Fibroblast of the aortic adventitia (primary cell): ENCODE measurements at places on chromosomes 3 and 15. TPM values are rescaled to one million over a fixed set of nuclear protein-coding genes. Genes with fewer than 3 reads are reported as not detected.
A peak's percentile ranks its signal among the peaks of the same experiment; 100 is the strongest.

Gene GOLGA6D
- total RNA-seq: not detected in 2 replicates

Gene HPS3
- total RNA-seq: 33.0 and 88.2 TPM in 2 replicates

Gene CEMIP
- total RNA-seq: 225 and 249 TPM in 2 replicates

Gene RETNLB
- total RNA-seq: not detected in 2 replicates

Gene AADACL2
- 0.90 TPM in 1 of 2 replicates, not detected in the other for total RNA-seq

Gene LRRN1
- total RNA-seq: 1.7 TPM in 1 of 2 replicates, not detected in the other

Gene CD80
- total RNA-seq: not detected in 2 replicates

Gene PLA2G4D
- not detected in 2 replicates for total RNA-seq

- no peak for DNase-seq
Measured at GRCh38 chr3:116512281-116512680, 67.0 kb upstream of the LSAMP start.

- peak; percentile 47 for DNase-seq
Measured at GRCh38 chr3:57164217-57164656, 916 bp downstream of the IL17RD start.

DNA sequence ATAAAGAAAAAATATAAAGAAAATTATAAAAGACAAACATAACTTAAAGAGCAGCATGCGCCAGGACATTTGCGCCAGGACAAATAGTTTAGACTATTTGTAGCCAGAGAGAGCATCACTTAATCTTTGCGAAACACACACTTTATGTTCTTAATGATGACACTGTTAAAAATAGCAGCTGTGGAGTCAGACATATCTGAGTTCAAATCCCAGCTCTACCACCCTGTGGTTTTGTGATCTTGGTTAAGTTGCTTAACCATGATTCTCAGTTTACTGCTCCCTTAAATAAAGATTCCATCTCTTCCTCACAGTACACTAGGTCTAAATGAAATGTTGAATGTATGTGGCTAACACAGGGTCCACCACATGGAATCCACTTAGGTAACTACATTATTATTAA lies 31.4 kb downstream of the KCNMB2 start:
- no peak for DNase-seq

- DNase-seq: no peak
Measured at GRCh38 chr3:2908693-2909351, 201.4 kb downstream of the IL5RA start.

DNA sequence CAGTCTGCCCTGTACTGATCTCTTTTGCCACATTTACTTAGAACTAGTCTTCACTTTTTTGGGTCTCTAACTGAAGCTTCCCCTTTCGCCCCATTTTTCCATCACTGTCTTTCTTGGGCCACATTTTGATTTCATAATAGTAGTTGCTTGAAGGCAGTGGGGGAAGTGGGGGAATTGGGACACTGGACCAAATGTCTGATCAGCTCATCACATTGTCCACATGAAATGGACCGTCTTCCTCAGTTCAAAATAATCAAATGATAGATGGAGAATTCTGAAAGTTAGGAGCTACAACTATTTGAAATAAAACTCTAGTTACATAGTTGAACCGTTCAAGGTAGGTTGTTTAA lies 747 bp downstream of the PDCD6IP start:
- DNase-seq: no peak

DNA sequence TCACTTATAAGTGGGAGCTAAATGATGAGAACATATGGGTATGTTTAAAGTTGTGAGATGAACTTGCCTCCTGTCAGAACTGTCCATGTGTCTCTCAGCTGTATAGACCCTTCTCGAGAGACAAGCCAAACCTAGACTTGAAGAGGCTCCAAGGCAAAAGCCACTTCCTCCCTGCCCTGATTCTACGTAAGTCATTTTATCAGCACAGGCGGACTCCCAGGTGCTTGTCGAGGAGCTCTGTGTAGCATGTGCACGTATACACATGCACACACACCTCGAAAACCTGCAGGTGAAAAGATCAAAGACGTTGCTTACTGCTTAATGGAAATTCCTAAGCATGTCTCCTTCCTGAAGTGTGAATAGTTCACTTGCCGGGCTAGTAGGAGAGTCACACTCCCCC lies 5.6 kb upstream of the CLEC3B start:
- no peak for DNase-seq

DNA sequence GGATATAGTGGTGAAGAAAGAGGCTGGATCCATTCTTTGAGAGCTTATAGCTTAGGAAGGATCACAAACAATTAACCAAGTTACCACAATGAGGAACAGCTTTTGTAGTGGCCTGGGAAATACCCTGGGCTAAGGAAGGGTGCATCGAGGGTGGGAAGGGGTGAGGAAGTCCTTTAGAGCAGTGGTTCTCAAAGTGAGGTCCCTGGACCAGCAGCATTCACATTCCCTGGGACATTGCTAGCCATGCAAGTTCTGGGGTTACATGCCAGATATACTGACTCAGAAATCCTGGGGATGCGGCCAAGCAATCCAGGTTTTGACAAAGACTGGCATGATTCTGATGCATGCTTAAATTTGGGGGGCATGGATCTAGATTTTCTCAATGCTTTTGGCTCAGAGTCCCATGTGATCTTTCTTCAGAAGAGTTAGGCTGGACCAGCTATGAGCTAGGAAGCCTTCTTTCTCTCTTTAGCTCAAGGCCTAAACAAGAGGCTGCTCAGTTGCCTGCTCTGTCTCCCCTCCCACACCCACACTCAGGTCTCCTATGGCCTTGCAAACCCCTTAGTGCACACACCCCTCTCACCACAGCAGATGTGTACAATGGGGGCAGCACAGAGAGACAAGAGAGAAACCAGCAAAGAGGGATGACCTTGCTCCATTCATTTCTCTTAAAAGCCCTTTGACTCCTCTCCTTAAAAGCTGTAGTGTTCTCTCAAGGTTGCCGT lies 1.8 kb upstream of the CCR1 start:
- DNase-seq: peak; percentile 11

DNA sequence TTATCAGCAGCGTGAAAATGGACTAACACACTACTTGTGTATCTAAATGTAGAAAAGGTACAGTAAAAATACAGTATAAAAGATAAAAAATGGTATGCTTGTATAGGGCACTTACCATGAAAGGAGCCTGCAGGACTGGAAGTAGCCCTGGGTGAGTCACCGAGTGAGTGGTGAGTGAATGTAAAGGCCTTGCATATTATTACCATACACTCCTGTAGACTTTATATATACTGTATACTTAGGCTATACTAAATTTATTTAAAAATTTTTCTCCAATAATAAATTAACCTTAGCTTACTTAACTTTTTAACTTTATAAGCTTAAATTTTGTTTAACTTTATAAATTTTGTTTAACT lies 67.2 kb upstream of the TSPAN3 start:
- no peak for DNase-seq

DNA sequence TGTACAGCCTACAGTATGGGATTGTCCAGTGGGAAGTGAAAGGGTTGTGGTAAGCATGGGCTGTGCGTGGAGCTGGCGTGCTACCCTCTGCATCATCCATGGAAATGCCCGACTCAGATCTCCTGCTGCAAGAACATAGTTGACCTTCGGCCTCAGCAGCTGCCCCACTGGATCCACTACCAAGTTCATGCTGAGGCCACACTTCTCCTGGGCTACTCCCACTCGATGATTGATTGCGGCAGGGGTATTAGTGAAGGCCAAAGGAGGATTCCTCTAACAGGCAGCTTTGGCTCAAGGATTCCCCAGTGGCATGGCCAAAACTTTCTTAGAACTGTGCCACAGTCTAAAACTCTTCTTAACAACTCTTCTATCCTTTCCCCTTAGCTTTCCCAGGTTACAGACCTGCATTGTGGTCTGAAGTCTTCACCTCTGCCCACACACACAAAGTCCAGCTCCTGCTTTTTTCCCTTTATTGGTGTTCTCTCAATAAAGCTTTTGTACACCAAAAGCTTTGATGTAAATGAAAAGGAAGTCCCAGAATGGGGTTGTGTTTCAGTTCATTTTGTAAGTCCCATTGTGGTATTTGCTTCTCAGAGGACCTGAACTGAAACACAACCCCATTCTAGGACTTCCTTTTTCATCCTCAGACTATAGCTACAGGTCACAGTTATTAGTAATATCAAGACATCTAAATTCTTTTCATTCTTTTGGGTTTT lies 4.9 kb upstream of the TBC1D5 start:
- DNase-seq: no peak

DNA sequence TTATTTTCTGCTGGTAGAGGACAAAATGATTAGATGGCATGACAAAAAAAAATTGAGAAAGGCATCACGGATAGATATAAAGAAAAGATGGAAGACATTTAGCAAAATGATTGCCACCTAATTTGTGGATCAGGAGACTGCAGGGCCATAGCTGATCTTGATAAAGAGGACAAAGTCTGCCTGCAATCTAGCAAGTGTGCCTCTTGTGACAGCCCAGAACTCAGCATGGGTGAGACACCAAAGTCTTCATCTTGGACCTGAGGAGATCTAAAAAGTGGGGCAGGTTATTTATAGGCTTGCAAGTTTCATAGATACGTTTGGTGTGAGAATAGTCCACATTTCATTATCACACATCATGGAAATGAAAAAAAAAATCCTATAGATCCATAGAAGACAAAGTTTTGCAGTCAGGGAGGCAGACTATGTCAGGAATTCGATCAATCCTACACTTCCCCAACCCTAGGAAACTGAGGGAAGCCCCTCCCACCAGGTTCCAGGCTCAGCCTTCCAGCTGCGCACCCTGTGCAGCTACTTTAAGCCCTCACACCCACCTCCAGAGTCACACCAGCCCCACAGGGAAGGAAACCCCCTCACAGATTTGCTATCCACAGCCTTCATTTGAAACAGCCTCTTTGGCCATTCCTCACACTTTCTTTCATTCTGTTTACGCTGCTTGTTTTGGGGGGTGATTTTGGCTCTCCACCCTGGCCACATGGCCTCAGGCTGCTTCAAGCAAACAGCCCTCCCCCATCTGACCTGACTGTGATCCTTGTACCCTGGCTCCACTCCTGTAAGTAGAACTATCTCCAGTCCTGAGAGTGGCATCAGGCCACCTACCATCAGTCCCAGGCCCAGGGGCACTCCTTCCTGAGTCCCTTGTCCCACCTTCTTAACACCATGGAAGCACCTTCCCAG lies 28.1 kb upstream of the KLHL6 start:
- DNase-seq: no peak

DNA sequence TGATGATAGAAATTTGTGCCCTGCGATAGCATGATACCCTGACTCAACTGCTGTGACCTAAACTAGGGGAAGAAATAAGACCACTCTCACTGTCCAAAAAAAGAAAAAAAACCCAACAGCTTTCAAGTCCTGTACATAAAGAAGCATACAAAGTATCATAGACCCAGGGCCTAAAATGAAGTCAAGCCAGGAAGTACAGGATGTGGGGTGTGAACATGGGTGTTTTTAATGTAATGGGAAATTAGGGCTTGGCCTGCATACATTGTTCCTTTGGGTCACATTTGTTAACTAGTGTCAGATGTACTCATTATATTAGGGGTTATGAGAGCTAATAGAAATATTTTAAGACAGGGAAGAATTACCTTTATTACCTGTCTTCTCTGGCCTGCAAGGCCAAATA lies 200.5 kb upstream of the BHLHE40 start:
- no peak for DNase-seq

GRCh38 chr3:69161587-69162307 lies 39.4 kb upstream of the LMOD3 start:
- peak; percentile 71 for DNase-seq

GRCh38 chr3:138068579-138069174 lies 46.7 kb downstream of the DZIP1L start:
- DNase-seq: peak; percentile 86

DNA sequence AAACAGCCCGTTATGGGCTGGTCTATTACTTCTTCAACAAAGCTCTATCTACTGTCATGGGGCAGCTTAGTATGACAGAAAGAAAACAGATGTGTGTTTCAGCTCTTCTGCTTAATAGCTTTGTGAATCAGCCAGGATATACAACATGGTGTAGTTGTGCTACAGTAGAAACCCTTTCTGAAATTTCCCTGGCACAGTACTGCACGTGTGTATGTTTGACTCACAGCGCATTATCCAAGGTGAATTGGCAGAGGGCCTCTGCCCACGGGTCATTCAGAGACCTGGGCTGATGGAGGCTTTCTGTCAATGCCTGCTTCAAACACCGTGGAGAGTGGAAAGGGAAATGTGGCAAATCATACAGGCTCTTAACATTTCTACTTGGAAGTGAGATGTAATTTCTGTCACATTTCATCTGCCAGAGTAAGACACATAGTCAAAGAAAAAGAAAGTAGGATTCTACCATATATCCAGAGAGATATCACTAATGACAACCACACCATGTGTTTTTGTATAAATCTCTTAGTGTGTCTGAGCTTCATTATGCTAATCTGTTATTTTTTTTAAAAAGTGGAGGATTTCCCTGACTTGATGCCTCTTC lies 505.1 kb downstream of the CNTN4 start:
- DNase-seq: no peak

GRCh38 chr3:64270142-64270865 lies 45.0 kb upstream of the PRICKLE2 start:
- no peak for DNase-seq

DNA sequence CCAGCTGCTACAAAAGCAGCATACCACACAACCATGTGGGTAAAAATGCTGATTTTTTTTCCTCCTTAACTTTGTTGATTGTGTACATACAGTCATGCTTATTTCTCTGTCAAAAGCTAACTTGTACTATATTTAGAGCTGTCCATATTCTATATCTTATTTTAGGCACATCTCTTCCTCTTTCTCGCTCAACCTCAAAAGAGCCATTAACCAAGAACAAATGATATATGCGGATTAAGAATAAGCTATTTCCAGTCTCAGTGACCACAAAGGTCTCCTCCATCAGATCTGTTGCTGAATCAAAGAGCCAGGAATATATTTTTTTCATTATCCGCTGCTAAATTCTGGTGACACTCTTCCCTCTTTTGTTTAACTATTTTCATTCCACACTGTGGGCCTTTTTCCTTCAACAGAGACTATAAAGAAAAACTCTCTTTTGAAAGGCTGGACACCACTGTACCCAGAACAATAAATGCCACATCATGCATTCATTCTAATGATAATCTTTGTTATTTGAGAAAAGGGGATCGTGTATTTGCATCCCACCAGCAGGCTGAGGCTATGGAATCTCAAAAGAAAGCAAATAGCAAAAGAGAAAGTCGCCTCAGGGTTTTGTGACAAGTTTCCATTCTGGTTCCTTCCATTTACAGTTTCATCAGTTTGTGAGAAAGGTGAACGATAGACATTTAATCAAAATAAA lies 8.0 kb downstream of the TMEM212 start:
- no peak for DNase-seq

GRCh38 chr3:150447084-150447483 lies 39.0 kb downstream of the TSC22D2 start:
- peak; percentile 33 for DNase-seq

GRCh38 chr3:122391681-122392446 lies 7.9 kb downstream of the FAM162A start:
- no peak for DNase-seq

GRCh38 chr3:16251316-16252085 lies 13.2 kb downstream of the DPH3 start:
- no peak for DNase-seq

DNA sequence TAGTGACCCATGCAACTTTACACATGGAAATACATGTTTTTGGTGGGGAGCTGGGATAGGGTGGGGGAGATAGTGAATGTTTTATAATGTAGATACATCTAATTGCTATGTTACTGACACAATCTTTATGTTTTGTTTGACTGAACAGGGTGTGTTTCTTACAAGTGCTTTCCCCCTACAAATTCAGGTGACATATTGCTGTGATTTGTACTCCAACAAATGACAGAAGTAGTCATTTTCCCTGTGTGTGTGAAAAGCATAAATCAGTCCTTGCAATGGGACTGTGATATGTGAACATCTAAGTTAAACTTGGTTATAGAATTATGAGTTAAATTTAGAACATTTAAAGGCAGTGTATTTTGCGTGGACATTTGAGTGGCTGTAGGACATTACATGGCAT lies 27.3 kb downstream of the OTOL1 start:
- no peak for DNase-seq
